ENCODE measurements at places on chromosomes 5 and 9.

GRCh38 chr5:109962882-109963603, 273.3 kb downstream of the MAN2A1 start:
- no peaks in the 10 kb centered on the region for H3K4me1 ChIP-seq
- H3K27ac ChIP-seq = no peak overlapping the region
- no peaks in the 10 kb centered on the region for H3K36me3 ChIP-seq
- H3K27me3 ChIP-seq = no peaks in the 10 kb centered on the region

- no peak for DNase-seq
- no peaks in the 10 kb centered on the region for H3K36me3 ChIP-seq
These were observed 116.7 kb downstream of the PPP2R2B start for GRCh38 chr5:146761811-146762210.

DNA sequence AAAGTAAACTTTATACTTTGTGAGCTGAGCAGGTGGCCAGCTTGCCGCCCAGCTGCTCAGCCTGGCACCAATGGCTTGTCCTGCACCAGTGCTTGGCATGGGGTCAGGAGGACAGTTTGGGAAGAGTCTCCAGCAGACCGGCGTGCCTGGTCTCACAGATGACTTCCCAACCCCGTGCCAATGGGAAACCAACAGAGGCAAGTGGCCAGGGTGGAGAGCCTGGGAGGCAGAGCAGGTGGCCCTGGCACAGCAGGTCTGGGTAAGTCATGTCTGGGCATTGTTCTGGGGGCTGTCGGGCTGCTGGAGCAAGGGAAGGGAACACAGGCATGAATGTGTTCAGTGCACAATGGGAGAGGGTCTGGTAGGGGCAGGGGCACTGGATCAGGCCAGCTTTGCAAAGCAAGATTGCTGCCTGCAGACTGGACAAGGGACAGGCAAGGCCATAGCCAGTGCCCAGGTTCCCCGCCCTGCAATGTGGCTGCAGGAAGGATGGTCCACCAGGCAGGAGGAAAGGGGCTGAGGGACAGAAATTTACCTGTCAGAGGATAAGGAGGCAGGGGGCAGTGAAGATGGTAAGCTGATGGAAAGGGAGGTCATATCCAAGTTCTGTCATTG, 76.2 kb upstream of the ALDH1B1 start:
- H3K4me1 ChIP-seq = no peaks in the 10 kb centered on the region
- H3K27ac ChIP-seq = no peak overlapping the region
- no peak for DNase-seq
- H3K4me3 ChIP-seq = no peak overlapping the region

- no peak overlapping the region for H3K27ac ChIP-seq
- no peaks in the 10 kb centered on the region for H3K4me1 ChIP-seq
- no peaks in the 10 kb centered on the region for H3K36me3 ChIP-seq
These were observed 26.6 kb downstream of the WNT8A start for GRCh38 chr5:138110266-138110963.

DNA sequence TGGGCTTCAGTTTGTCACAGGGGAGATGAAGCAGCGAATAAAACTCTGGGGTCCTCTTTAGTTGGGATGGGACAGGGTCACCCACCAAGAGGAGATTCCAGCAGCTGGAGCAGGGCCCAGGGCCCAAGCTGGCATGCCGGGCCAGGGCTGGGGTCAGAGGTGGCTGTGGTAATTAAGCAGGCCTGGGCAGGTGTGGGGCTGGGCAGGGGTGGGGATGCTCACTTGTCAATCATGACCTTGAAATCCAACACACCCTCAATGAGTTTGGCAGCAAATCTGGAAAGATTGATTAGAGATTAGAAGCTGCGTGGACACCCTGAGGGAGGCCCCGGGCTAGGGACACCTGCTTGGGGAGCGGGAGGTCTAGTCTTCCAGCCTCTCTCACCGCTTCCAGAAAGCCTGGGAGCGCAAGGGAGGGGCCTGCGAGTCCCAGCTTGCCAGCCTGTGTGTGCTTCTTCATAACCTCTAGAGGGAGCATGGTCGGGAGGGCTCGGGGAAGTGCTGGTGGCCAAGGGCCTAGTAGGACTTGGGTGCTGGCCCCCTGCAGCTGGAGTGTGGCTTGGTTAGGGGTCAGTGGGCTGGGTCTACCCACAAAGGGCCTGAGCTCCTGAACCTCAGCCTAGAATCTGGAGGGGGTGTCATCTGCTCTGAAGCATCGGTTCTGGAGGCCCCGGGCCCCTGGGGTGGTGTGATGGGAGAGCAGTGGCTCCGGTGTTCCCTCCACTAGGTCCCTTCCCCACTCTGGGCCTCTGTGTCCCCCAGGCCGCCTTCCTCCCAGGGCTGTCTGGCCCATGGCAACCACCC, 7.6 kb downstream of the CRAT start:
- no peaks in the 10 kb centered on the region for H3K27me3 ChIP-seq
- H3K27ac ChIP-seq = no peak overlapping the region
- no peaks in the 10 kb centered on the region for H3K36me3 ChIP-seq

GRCh38 chr5:102313912-102314311, 17.8 kb upstream of the SLCO4C1 start:
- no peak for DNase-seq
- H3K4me3 ChIP-seq = no peak overlapping the region
- no peaks in the 10 kb centered on the region for H3K36me3 ChIP-seq
- no peaks in the 10 kb centered on the region for H3K4me1 ChIP-seq

DNA sequence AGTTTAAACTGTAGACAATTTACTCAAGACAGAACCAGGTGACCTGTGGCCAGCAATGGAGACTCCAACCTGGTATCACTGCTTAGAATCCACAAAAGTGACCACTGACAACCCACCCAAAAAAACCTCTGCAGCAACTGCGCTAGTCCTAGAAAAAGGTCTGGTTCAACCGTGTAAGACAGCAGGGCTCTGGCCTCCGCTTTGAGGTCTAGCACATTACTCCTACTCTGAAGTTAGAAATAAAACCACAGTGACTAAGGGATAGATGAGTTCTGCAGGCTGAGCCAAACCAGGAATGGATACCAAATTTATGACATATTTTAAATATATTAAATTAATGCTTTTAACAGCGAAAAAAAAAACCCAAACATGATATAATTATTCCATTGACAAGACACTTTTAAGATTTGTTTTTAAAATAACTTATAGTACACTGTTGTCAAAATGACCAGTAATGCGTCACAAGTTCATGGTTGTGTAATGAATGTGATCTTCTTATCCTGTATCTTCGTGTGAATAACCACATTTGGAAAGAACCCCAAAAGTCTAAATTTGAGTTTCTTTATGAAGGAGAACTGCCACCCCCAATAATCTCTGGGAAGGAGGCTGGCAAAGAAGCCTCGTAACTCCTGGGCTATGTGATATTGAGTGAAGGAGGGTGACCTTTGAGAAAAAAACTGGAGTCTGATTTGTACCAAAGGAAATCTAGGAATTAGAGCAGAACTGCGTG, 101.9 kb upstream of the SLC44A1 start:
- H3K27me3 ChIP-seq = no peaks in the 10 kb centered on the region
- no peak for DNase-seq
- H3K27ac ChIP-seq = no peak overlapping the region
- peaks cover 16% of the 10 kb centered on the region for H3K4me1 ChIP-seq

DNA sequence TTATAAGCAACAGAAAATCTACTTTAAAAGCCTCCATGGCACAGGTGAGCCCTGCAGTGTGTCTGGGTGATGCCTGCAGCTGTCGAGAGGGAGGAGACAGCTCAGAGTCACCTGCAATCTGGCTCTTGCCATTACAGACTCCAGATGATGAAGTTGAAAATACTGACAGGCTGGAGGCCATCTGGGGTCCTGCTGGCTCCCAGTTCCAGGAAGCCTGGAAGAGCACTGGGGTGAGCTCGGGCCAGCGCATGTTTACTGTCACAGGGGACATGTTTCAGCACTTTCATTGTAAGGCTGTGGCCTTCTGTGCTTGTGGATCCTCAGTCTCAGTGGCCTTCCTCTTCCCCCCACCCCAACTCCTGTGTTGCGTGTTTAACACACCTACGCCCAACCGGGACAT, 28.4 kb downstream of the CEL start:
- no peak overlapping the region for H3K27ac ChIP-seq
- no peaks in the 10 kb centered on the region for H3K36me3 ChIP-seq
- H3K4me1 ChIP-seq = no peaks in the 10 kb centered on the region
- no peak for DNase-seq
- no peaks in the 10 kb centered on the region for H3K27me3 ChIP-seq

- no peaks in the 10 kb centered on the region for H3K27me3 ChIP-seq
- no peak overlapping the region for H3K4me3 ChIP-seq
- H3K36me3 ChIP-seq = no peaks in the 10 kb centered on the region
These were observed 1829.9 kb downstream of the EFNA5 start for GRCh38 chr5:105840800-105841199.

GRCh38 chr9:91786132-91786896, 163.7 kb downstream of the ROR2 start:
- H3K36me3 ChIP-seq = no peaks in the 10 kb centered on the region
- no peak overlapping the region for H3K27ac ChIP-seq
- no peaks in the 10 kb centered on the region for H3K4me1 ChIP-seq
- H3K4me3 ChIP-seq = no peak overlapping the region
- no peak for DNase-seq

- DNase-seq = no peak
- H3K4me3 ChIP-seq = no peak overlapping the region
- no peak overlapping the region for H3K27ac ChIP-seq
- no peaks in the 10 kb centered on the region for H3K27me3 ChIP-seq
These were observed 1106.2 kb upstream of the DMAC1 start for GRCh38 chr9:8905731-8906130.

GRCh38 chr9:14992081-14992480, 81.9 kb upstream of the FREM1 start:
- H3K4me1 ChIP-seq = peaks cover 44% of the 10 kb centered on the region
- peak overlapping the region; percentile 82 for H3K27ac ChIP-seq
- H3K27me3 ChIP-seq = no peaks in the 10 kb centered on the region
- peak overlapping the region; percentile 64 for H3K4me3 ChIP-seq
- H3K36me3 ChIP-seq = no peaks in the 10 kb centered on the region

GRCh38 chr5:82416512-82416911, 138.4 kb upstream of the RPS23 start:
- DNase-seq = no peak
- no peak overlapping the region for H3K4me3 ChIP-seq
- H3K36me3 ChIP-seq = no peaks in the 10 kb centered on the region

GRCh38 chr9:127209948-127210640, 54.5 kb upstream of the GARNL3 start:
- H3K4me1 ChIP-seq = no peaks in the 10 kb centered on the region
- no peak overlapping the region for H3K4me3 ChIP-seq
- DNase-seq = no peak
- H3K27me3 ChIP-seq = peaks cover 37% of the 10 kb centered on the region

DNA sequence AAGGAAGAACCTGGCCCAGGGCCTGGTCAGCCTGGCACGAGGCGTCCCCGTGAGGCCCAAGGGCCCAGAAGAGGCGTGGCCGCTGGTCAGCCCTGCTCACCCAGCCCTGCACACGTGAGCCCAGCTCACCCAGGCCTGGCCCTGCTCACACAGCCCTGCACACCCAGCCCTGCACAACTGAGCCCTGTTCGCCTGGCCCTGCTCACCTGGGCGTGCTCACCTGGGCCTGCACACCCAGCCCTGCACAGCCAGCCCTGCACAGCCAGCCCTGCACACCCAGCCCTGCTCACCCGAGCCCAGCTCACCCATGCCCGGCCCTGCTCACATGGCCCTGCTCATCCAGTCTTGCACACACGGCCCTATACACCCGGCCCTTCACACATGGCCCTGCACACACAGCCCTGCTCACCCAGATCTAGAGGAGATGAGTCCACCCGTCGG, 2.1 kb downstream of the ZDHHC11 start:
- no peak overlapping the region for H3K4me3 ChIP-seq
- no peaks in the 10 kb centered on the region for H3K4me1 ChIP-seq
- H3K36me3 ChIP-seq = no peaks in the 10 kb centered on the region

GRCh38 chr5:59648949-59649921, 244.3 kb downstream of the PDE4D start:
- H3K27ac ChIP-seq = no peak overlapping the region
- DNase-seq = no peak
- no peaks in the 10 kb centered on the region for H3K36me3 ChIP-seq
- no peaks in the 10 kb centered on the region for H3K27me3 ChIP-seq

- H3K27ac ChIP-seq = no peak overlapping the region
- no peak overlapping the region for H3K4me3 ChIP-seq
- DNase-seq = no peak
- H3K36me3 ChIP-seq = no peaks in the 10 kb centered on the region
These were observed 107.0 kb upstream of the PCA3 start for GRCh38 chr9:76657265-76657664.

DNA sequence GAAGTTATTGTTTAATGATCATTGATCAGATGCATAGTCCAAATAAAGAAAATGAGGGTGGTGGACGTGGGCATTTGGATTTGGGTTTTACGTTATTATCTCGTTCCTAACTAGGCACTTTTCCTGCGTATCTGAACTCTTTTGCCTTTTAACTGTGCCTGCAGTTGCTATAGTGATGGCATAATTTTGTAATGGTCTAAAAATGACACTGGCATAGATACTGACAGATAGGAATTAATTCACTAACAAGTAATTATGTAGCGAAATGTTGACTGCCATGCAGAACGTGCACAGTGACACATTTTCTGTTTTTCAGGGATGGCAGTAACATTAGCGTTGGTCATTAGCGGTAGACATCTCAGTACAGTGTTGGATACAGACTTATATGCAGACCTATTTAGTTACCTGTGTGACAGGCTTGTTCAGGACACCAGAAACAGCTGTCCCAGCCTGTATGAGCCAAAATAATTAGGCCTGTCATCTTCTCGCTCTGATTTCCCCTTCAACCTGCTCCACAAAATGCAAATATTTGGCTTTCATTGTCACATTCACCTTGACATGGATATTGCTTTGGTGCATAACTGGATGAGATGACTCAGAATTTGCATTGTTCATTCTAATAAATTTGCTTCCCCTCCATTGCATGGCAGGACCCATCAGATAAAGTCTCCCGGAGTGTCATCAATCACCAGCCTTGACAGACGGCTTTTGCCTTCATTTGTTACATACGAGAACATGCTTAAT, 413.3 kb upstream of the IRX1 start:
- DNase-seq = no peak
- H3K27ac ChIP-seq = no peak overlapping the region
- H3K27me3 ChIP-seq = no peaks in the 10 kb centered on the region
- H3K36me3 ChIP-seq = no peaks in the 10 kb centered on the region
- no peaks in the 10 kb centered on the region for H3K4me1 ChIP-seq

- no peak overlapping the region for H3K4me3 ChIP-seq
- no peak for DNase-seq
- no peaks in the 10 kb centered on the region for H3K27me3 ChIP-seq
- H3K27ac ChIP-seq = no peak overlapping the region
- no peaks in the 10 kb centered on the region for H3K36me3 ChIP-seq
These were observed 88.3 kb upstream of the CTNND2 start for GRCh38 chr5:11992518-11992917.

All from DND-41 (cell line).